NCI-H1436 treated with DMSO at 0.1 percent for 48 hours (cell line): ENCODE measurements at places on chromosomes 4 and X.
A peak's percentile ranks its signal among the peaks of the same experiment; 100 is the strongest.

- DNase-seq: no peak
Observed at GRCh38 chrX:19646282-19646681, 131.0 kb upstream of the MAP3K15 start.

DNA sequence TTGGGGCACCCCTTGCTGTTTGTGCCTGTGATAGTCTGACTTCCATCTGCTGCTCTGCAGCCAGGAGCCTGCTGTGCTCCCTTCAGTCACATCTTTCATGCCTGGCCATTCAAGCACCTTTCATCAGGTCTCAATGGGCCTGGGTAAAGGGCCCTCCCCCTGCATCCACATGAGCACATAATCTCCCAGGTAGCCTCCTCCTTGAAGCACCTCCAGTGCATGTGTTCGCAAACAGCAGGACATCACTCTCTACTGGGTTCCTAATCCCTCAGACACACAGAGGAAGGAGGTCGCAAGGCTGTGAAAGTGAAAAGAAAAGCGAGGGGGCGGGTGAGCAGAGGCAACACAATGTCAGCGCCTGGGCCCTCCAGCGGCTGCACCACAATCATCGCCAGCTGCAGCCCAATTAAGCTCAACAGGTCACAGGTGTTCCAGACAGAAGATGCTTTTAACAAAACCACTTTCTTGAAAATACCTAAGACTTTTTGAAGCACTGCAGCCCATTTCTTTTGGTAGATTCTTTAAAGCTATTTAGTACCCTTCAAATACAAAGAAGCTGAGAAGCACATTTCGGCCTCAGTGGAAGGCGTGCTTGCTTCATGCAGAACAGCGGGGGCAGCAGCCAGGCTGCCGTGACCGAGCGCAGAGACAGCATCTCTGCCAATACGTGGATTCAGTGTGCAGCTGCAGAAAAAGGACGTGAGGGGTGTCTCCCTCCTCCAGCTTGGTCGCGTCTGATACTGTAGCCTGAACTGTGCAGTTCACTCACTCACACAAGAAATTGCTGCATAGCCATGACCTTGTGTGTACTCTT lies 92.2 kb upstream of the SPRY1 start:
- DNase-seq: peak; percentile 37

DNA sequence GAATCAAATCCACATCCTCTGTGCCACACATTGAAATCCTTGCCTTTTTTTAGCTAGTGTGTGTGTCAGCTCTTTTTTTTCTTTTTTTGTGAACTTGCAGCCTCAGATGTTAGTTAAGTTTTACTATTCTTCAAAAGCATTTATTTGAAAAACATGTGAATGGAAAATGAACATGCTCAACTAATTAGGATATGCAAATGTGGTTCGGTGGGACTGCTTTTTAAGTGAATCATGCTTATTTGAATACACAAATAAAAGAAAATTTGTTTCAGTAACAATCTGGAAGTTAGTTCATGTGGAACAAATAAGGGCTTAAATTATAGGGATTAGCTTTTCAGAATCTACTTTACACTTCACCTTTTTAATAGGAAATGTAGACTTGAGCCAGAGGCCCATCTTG lies 751.5 kb upstream of the FAM241A start:
- no peak for DNase-seq

GRCh38 chr4:146952896-146953295 lies 7.2 kb upstream of the TTC29 start:
- no peak for DNase-seq

DNA sequence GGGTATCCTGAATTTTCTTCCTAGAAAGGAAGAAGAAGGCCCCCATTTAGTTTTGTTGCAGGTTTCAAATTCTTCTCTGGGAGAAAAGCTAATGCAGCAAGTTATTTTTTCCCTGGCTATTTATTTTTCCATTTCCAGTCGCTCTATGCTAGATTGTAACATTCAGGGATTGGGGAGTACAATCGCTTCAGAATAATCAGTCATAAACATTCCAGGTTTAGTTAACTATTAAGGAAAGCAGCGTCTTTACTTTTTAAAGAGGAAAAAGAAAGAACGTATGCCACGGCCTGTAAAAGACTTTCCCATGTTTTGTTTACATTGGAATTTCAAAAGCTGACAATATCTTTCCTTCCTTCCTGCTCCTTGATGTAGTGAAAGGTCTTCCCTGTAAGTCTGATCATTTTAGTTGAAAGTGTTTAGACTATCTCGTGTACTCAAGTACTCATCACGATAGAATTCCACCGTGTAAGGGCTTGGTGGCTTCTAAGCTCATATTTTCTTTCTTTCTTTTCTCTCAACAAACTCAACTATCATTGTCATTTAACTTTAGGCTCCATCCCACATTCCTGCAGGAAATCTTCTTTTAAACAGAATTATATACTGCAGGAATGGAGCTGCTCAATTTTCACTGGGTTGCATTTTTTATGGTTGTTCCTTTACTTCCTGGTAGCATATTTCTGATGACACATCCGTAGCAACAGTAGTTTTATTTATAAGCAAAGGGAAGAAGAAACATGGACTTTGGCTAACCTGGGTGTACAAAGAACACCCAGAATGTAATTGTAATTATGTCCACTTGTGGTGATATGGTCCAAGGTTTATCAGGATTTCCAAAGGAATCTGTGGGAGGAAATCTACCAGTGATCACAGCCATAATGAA lies 213.1 kb upstream of the FAT1 start:
- no peak for DNase-seq

DNA sequence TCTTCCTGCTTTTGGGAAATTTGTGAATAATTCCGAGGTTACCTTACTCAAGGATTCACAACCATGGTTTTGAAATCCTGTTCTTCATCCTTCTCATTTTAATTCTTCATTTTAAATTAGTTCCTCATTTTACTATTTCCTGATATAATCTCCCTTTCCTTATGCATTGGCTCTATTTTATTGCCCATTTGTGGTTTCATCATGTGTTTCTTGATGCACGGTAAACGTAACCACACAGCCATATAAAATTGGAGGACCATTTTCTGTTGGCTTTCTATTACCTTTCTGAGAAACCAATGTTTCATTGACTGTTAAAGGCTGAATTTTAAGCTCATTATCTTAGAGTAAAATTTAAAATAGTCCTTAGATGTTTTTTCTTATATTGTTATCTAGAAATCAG lies 100.3 kb upstream of the NDST4 start:
- no peak for DNase-seq

GRCh38 chr4:186012071-186012470 lies 56.9 kb upstream of the TLR3 start:
- DNase-seq: no peak

DNA sequence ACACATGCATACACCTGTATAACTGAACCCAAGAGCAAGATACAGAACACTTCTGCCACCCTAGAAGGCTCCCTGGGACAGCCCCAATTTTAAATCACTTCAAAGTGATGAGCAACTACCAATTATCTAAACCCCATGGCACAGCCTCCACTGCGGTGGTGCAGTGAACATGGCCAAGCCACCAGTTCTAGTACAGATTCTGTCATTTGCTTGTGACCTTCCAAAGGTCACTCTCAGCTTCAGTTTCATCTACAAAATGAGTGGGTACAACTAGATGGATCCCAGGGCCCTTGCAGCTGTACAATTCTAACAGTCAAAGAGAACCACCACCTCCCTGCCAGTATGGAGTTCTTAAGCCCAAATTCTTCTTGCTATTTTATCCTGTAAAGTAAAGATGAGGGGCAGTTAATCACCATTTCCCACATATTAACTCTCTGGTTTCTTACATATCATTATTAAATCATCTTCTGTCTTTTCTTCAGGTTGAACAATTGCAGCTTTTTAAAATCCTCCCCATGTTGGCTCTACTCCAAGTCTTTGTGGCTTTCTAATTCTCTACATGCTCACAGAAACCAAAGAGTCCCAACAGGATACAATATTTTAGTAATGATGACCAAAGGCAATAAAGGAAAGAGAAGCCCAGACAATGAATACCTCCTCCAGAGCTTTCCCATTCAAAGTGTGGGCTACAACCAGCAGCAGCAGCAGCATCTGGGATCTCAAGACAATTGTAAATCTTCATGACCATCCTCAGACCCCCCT lies 39.0 kb upstream of the GPM6B start:
- no peak for DNase-seq

- DNase-seq: no peak
Observed at GRCh38 chr4:108080747-108081146, 88.0 kb downstream of the LEF1 start.

DNA sequence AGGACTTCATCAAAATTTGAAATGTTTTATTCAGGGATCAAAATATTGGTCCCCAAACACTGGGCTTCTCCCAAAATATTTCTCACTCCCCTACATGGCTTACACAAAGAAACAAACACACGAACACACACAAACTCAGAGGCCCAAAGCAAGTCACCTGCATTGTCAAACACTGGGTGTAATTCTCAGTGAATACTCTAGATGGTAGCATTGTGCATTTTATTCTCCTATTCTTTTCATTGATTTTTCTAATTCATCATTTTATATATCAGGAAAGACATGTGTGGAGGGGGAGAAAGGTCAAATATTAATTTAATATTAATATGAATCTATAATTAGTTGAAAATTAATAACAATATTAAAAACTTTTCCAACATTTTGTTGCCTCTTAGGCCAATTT lies 72.3 kb upstream of the TNMD start:
- DNase-seq: no peak

GRCh38 chrX:110409925-110410324 lies 51.3 kb downstream of the RTL9 start:
- DNase-seq: no peak

DNA sequence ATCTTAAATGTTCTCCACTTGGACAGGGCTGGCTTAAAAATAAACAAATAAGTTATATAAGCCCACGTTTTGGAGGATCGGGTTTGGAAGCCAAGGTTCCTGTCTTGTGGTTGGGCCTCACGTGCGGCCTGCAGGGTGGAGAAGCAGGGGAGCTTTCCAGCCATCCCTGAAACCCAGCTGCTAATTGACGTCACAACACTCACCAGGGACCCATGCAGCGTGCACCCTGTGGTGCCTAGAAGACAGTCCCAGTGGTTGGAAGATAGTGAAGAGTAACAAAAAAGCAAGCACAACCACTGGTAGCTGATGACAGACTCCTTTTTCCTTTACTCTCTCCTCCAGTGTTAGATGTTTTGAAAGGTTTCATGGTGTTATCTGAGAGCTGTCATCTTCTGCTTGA lies 142.0 kb upstream of the RBPJ start:
- no peak for DNase-seq

GRCh38 chrX:125758819-125759218 lies 407.3 kb downstream of the DCAF12L2 start:
- no peak for DNase-seq

- no peak for DNase-seq
Observed at GRCh38 chrX:110512341-110512740, 153.7 kb downstream of the RTL9 start.
